ENCODE measurements at places on chromosomes 6 and 20.

GRCh38 chr20:3472105-3472504, 1.3 kb downstream of the ATRN start:
- DNase-seq: no peak

GRCh38 chr6:6091608-6092002, 84.9 kb upstream of the NRN1 start:
- DNase-seq: no peak

GRCh38 chr6:152368751-152369624, 268.2 kb downstream of the SYNE1 start:
- DNase-seq: no peak

DNA sequence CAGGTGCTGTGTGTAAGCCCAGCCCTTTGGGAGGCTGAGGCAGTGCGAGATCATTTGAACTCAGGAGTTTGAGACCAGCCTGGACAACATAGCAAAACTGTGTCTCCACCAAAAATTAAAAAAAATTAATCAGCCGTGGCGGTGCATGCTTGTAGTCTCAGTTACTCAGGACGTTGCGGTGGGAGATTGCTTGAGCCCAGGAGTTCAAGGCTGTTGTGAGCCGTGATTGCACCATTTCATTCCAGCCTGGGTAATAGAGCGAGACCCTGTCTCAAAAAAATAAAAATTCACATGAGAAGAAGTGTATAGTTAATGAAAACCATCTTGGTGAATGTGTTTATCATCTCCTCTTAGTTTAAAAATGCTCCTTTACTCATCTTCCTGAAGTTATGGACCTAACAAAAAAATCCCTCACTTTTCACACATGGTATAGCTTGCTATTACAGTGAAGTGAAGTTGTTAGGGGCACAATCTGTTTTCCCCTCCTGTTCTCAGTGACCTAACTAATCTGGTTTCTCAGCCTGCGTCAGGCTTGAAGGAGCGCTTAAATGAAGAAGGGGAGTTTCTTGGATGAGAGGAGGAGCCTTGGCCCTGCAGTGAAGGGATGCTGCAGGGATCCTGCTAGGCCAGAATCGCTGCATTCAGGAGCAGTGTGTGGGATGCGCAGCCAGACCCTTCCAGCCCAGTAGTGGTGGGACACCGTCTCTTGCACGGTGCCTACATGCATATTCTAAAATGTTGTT, 45.3 kb downstream of the JARID2 start:
- DNase-seq: no peak

- DNase-seq: no peak
Observed at GRCh38 chr6:147961481-147962141, 381.0 kb upstream of the SASH1 start.

GRCh38 chr6:41273714-41274113, 12.8 kb downstream of the TREM1 start:
- DNase-seq: no peak

DNA sequence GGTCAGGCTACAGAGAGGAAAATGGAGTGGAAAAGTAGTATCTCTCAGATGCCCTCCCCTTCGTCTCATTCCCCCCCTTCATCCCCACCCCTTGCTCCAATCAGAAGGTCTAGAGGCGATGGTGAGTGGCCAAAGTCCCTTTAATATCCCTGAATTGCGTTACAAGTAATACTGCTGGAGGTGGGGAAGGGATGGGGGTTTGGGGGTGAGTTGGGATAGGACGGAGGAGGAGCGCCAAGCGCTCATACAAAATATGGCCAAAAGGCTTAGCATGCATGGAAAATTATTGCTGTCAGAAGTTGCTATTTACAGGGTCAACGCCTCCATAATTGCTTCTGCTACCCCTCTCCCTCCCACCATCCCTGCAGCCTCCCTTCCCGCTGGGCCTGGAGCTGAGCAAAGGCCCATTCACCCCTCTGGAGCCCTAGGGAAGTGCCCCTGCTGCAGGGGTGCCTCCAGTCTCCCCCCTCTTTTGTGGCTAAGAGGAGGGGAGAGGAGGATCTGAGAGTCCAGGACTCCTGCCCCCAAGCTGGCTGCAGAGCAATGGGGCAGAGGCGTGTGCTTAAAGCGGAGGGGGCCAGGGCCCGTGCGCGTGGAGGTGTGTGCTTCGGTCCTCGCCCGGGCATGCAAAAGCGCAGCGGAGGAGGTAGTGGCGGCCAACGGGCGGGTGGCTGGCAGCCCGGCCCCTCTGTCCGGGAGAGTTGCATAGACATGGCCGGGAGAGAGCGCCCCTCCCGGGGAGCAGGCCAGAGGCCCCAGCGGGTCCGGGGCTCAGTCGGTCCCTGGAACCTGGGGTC, 8.7 kb upstream of the SRXN1 start:
- DNase-seq: no peak

- DNase-seq: no peak
Observed at GRCh38 chr6:42940493-42941045, 11.3 kb downstream of the CNPY3 start.

DNA sequence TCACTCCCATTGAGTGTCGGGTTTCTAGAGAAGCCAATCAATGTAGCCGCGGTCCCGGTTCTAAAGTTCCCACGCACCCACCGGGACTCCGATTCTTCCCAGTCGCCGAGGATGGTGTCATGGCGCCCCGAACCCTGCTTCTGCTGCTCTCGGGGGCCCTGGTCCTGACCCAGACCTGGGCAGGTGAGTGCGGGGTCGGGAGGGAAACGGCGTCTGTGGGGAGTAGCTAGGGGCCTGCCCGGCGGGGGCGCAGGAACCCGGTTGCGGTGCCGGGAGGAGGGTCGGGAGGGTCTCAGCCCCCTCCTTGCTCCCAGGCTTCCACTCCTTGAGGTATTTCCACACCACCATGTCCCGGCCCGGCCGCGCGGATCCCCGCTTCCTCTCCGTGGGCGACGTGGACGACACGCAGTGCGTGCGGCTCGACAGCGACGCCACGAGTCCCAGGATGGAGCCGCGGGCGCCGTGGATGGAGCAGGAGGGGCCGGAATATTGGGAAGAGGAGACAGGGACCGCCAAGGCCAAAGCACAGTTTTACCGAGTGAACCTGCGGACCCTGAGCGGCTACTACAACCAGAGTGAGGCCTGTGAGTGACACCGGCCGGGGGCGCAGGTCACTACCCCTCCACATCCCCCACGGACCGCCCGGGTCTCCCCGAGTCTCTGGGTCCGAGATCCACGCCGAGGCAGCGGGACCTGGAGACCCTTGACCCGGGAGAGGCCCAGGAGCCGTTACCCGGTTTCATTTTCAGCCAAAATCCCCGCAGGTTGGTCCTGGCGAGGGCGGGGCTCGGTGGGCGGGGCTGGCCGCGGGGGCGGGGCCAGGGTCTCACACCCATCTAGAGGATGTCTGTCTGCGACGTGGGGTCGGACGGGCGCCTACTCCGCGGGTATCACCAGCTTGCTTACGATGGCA, 35.2 kb upstream of the HLA-G start:
- peak; percentile 84 for DNase-seq
